ENCODE measurements at places on chromosomes 2 and 18.

DNA sequence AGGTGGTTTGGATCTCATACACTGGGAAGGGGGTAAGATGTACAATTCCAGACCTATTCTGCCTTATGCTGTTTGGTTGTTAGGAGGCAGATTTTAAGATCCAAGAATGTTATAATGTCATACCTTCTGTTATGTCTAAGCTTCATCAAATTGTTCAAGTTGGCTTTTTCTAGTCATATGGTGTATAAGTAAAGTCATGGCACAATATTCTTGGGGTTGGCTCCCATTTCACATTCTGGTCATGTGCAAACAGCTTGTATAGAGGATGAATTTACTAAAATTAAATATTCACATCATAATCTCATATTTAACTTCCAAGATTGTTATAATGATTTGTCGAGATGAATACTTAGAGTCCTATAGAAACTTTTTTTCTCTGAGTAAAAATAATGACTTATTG is 424.9 kb upstream of the HNMT start:
- DNase-seq: no peak

DNA sequence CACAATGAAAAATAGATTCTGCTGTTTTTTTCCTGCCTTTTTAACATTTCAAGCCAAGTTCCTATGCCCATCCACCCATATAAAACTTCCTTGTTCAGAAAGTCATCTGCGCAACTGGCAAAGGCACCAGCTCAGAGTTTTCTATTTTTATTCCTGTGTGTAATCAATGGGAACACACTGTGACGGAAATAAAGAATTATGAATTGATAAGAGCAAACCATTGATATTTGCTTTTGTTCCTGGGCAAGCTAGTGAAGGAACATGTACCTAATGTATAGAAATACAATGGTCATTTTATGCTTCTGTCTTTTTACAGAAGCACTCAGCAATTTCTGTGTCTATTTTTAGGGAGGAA is 30.8 kb upstream of the AAK1 start:
- no peak for DNase-seq

DNA sequence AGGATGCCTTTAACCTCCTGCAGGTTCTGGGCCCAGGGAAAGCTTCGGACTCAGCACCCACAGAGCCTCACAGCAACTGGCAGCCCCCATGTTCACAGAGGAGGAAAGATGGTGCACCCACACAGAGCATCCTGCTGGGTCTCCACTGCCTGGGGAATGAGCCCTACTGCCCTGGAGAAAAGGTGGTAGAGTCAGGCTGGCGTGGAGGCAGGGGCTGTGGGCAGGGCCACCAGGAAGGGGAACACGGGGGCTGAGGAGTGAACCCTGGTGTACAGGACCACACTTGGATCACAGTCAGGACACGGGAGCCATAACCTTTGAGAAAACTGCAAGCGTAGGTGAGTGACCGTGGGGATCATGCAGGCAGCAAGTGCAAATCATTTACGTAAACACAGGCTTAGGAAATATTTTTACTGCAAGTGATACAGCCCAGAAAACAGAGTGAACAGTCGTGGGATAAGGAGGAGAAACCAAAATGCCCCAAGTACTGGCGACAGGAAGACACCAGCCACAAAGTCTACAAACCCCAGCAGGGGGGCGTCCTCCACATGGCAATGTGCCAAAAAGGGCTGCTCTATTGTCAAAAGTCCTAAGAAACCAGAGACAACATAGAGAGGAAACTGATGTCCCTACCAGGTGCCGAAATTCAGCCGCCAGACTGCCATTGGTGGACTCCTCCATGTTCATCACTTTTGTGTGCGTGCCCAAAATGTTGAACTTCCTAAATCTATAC is 27.6 kb downstream of the STAT1 start:
- no peak for DNase-seq

GRCh38 chr2:202771741-202772460 is 99.7 kb downstream of the ICA1L start:
- no peak for DNase-seq

DNA sequence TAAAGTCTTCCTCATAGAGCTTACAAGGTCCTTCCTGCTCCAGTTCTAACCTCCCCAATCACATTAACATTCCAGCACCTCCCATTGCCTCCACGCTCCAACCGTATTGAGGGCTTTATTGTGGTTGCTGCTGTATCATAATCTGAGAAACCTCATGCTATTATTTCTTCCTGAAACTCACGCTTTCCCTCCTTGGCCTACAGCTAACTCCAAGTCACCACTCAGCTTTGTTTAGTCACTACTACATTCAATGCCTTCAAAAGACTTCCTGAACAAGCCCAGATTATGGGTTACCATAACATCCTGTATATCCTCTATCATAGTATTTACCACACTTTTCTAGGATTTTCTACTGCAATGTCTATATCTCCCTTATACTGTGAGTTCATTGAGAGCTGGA is 230.4 kb downstream of the IKZF2 start:
- no peak for DNase-seq

DNA sequence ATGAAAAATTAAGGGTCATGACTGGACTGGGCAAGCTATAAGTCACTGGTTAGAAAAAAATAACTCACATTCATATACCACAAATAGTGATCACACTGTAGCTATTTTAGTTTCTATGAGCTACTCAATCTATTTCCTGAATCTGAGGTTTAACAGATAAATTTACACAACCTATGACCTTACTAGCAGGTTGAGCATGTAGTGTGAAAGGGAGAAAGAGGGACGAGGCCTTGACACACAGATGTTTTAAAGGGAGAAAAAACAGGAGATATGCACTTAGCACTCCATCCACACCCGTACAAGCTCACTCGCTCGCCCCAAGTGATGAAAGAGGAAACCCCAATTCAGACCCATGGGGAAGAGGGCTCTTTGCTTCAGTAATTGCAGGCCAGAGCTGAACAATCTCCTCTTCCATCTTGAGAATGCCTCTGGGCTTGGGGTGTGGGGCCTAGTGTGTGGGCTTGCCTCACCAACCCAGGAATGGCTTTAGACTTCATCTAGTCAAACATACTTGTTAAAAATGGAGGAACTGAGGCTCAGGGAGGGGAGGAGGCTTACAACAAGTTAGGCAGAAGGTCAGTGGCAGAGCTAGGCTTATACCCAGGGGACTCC is 10.7 kb downstream of the CYRIA start:
- DNase-seq: no peak

GRCh38 chr18:36297417-36298125 is at the start of gene FHOD3:
Gene FHOD3 (plus strand): TSS chr18:36297713. CDS start chr18:36297836, 123 bp downstream.
- DNase-seq: no peak

DNA sequence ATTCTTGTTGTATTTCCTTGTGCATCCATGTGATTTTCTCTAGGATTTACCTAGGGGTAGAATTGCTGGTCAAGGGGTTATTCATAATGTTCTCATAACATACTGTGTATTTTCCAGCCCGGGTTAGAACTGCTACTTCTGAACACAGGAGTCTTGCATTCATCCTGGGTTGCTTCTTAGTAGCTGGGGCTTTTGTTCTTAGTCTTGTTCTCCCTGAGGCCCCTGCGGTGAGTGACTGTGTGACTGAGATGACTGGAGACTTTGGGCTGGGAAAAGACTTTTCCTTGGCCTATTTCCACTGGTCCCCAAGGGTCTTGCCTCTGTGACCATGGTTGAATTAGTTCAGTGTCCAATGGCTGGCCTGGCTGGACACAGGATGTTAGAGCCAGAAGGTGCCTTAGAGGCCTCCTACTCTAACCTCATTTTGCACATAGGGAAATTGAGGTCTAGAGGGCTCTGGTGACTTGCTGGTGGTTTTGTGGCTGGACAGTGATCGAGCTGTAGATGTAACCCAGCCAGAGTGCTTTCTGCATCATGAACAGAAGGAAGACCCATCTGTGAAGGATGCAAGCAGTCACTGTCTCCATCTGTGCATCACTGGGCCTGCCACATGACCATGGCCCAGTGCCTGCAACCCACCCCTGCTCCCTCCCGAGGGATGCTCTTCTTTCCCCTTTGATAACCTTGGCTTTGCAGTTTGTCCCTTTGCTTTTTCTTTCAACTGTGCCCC is 233.3 kb downstream of the FHOD3 start:
- DNase-seq: no peak

DNA sequence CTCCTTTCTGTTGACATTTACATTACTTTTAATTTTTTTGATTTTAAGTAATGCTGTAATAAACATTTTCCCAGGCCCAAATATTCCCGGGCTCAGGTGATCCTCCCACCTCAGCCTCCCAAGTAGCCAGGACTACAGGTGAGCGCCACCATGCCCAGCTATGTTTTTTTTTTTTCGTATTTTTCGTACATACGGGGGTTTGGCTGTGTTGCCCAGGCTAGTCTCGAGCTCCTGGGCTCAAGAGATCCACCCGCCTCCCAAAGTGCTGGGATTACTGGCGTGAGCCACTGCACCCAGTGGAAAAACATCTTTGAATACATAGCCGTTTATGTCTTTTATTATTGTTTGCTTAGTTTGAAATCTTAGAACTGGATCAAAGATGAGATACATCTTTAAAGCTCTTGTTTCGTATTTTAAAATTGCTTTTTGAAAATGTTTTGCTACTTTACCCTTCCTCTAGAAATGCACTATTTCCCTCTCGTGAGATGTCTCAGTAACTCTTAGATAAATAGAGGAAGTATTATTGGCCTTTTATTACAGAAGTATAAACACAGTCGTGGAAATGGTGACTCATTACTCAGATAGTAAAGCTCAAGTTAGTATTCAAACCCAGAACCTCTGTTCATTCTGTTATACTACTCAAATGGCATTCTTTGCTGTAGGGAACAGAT is 2.4 kb downstream of the SMCHD1 start:
- DNase-seq: peak; percentile 10

DNA sequence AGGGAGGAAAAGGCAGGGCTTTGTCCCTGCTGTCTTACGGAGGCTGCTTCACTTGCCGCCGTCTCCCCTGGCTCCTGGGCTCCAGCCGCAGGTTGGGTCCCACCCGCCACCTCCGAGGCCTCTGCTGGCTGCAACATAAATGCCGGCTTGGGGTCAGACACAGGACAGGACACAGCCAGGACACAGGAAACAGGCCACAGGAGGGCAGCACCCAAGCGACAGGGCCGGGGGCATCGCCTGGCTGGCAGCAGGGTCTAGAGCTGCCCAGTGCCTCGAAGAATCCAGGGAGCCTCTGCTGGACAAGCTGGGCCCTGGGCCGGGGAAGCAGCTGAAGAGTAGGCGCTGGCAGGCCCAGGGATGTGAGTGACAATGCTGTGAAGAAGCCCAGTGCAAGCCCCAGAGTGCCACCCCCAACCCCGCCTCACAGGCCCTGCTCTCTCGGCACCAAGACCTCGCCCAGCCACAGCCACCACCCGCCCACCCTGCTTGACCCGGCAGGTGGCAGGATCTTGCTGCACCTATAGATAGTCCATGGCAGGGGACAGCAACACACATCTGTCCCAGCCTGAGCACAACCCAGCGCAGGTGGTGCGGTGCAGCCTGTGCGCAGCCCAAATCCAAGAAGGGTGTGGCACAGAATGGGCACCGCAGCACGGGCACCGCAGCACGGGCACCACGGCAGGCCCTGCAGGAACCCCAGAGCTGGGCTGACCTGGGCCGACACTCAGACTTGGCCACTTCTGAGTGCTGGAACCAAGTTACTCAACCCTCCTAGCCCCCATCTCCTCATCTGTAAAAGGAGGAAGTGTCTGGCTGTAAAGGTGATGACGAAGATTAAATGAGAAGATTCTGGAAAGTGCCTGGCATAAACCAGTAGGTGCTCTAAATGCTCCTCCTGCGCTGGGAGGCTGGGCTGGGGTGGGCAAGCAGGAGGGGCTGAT is 55.6 kb downstream of the BIN1 start:
- DNase-seq: no peak

- no peak for DNase-seq
Measured at GRCh38 chr2:237527766-237528165, 38.6 kb upstream of the PRLH start.

DNA sequence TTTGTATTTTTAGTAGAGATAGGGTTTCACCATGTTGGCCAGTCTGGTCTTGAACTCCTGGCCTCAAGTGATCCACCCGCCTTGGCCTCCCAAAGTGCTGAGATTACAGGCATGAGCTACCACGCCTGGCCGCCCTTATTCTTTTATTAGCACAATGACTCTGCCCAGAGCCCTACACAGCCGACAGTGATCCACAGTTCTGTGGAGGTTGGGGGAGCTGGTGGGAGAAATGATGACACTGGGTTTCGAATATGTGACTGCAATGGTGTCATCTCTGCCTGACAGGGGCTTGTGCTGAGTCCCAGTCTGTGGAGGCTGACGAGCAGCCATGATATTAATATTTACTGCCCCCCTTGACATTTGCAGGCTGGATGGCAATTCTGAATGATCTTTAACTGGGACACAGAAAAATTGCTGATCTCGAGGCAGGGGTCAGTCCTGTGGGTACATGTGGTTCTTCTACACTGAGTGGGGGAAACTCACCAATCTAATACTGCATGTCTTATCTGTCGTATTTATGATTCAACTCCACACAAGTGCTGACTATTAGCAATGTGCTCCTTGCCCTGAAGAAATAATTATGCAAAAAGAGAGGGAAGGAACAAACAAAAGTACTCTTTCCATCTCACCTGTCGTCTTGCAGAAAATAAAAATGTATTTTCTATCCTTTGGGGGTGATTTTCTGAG is 6.3 kb upstream of the CTAGE1 start:
- no peak for DNase-seq

GRCh38 chr2:106800976-106801655 is 84.9 kb downstream of the ST6GAL2 start:
- DNase-seq: no peak

GRCh38 chr2:127580167-127581049 is 44.9 kb downstream of the MYO7B start:
- DNase-seq: no peak

Data from SHP77 (cell line).